Progenitor cell of endocrine pancreas (in vitro differentiated cells): ENCODE measurements at places on chromosomes 13 and 19. TPM values are rescaled to one million over a fixed set of nuclear protein-coding genes. Genes with fewer than 3 reads are reported as not detected.

GRCh38 chr19:12786952-12787351, 4.3 kb upstream of the JUNB start:
- H3K36me3 ChIP-seq = no peaks in the 10 kb centered on the region
- H3K27me3 ChIP-seq = peaks cover 15% of the 10 kb centered on the region
- H3K4me1 ChIP-seq = peaks cover 18% of the 10 kb centered on the region

- DNase-seq = no peak
- H3K27me3 ChIP-seq = no peaks in the 10 kb centered on the region
- peaks cover 10% of the 10 kb centered on the region for H3K4me1 ChIP-seq
- H3K4me3 ChIP-seq = no peak overlapping the region
- H3K27ac ChIP-seq = no peak overlapping the region
These were observed 294.1 kb downstream of the KCNRG start for GRCh38 chr13:50309318-50309717.

The UGGT2 gene
- 45.1 and 49.2 TPM in 2 replicates for total RNA-seq

The MARCHF2 gene
- 21.3 and 23.0 TPM in 2 replicates for total RNA-seq

- peaks cover 8% of the 10 kb centered on the region for H3K36me3 ChIP-seq
- H3K4me3 ChIP-seq = no peak overlapping the region
- no peaks in the 10 kb centered on the region for H3K27me3 ChIP-seq
- DNase-seq = no peak
- H3K27ac ChIP-seq = peak overlapping the region; percentile 92
- peaks cover 9% of the 10 kb centered on the region for H3K4me1 ChIP-seq
These were observed 8.1 kb downstream of the STK11 start for GRCh38 chr19:1213391-1214286.

DNA sequence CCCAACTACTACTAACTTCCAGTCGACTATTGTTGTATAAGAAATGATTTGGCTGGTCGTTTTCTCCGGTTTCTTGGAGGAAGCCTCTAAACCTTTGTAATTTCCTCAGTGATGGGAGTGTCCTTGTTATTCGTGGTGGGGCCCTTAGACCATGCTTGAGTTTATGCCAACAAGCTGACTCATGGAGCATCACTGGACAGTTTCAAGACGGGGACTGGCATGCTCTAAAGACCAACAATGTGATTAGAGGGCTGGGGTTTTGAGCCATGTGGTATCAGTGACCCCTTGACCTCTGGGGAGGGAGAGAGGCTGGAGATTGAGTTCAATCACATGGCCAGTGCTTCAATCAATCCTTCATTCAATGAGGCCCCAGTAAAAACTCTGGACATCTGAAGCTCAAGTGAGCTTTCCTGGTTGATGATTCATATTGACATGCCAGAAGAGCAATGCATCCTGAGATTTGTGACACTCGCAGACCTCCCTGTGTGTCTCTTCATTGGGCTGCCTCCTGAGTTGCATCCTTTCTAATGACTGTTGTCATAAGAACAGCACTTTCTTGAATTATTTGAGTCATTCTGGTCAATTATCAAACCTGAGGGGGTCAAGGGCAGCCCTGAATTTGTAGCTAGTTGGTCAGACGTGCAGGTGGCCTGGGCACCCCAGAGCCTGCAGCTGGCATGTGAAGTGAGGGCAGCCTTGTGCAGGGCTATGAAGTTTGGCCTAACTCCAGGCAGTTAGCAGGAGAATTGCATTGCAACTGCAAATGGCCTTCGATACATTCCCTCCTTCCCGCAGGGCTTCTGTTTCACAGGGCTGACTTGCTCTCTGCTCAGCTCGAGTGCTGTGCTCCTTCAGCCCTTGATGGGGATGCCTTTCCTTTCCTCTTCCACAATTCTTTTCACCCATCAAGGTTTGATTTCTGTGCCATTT, 246.5 kb downstream of the FGF9 start:
- no peaks in the 10 kb centered on the region for H3K36me3 ChIP-seq
- H3K27ac ChIP-seq = no peak overlapping the region
- H3K4me3 ChIP-seq = no peak overlapping the region
- DNase-seq = no peak
- H3K27me3 ChIP-seq = no peaks in the 10 kb centered on the region

GRCh38 chr13:113763961-113764792, 5.2 kb downstream of the TMEM255B start:
- no peak for DNase-seq
- H3K4me1 ChIP-seq = peaks cover 5% of the 10 kb centered on the region
- no peaks in the 10 kb centered on the region for H3K36me3 ChIP-seq
- no peak overlapping the region for H3K27ac ChIP-seq

DNA sequence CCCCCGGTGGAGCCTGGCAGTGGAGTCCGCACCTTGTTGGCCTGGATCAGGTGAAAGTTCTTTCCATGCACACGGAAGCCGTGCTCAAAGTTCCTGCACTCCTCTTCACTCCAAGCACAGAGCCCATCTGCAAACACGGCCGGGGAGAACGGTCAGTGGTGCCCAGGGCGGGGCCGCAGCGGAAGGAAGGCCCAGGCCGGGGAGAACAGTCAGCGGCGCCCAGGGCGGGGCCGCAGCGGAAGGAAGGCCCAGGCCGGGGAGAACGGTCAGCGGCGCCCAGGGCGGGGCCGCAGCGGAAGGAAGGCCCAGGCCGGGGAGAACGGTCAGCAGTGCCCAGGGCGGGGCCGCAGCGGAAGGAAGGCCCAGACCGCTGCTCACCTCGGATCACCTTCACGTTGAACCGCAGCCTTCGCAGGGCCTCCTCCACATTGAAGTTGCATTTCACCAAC, 20.6 kb upstream of the PLPP2 start:
- no peaks in the 10 kb centered on the region for H3K4me1 ChIP-seq
- H3K4me3 ChIP-seq = no peak overlapping the region
- H3K27ac ChIP-seq = no peak overlapping the region

GRCh38 chr19:4431296-4431695, 26.3 kb downstream of the UBXN6 start:
- no peak overlapping the region for H3K4me3 ChIP-seq
- DNase-seq = no peak
- no peaks in the 10 kb centered on the region for H3K27me3 ChIP-seq
- no peak overlapping the region for H3K27ac ChIP-seq
- H3K36me3 ChIP-seq = peaks cover 16% of the 10 kb centered on the region

The C19orf67 gene
- 0.43 TPM in 1 of 2 replicates, not detected in the other for total RNA-seq

GRCh38 chr13:65090186-65090585, 2139.9 kb downstream of the PCDH9 start:
- no peaks in the 10 kb centered on the region for H3K36me3 ChIP-seq
- DNase-seq = no peak
- H3K27me3 ChIP-seq = no peaks in the 10 kb centered on the region
- H3K27ac ChIP-seq = no peak overlapping the region
- H3K4me3 ChIP-seq = no peak overlapping the region

DNA sequence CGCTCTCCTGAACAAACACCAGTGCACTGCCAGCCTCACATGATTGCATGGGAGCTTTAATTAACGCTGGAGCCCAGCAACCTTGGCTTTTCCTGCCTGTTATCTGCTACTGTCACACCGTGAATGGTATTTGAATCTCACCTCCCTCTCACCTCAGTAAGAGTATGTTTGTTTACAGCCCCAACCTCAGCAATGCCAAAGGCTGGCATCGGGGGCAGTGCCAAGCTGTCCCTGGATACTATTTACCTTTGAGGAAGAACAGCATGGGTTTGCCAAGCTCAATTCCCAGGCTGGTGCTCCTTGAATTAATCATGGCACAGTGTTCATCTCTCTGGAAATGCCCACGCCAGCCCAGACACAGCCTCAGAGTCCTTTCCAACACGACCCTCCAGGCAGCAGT, 57.2 kb upstream of the SERPINE3 start:
- H3K36me3 ChIP-seq = no peaks in the 10 kb centered on the region
- no peak overlapping the region for H3K27ac ChIP-seq
- H3K27me3 ChIP-seq = peaks cover 2% of the 10 kb centered on the region
- H3K4me3 ChIP-seq = no peak overlapping the region
- peaks cover 3% of the 10 kb centered on the region for H3K4me1 ChIP-seq

The KLK2 gene
- not detected in 2 replicates for total RNA-seq

The RTBDN gene
- not detected in 2 replicates for total RNA-seq

DNA sequence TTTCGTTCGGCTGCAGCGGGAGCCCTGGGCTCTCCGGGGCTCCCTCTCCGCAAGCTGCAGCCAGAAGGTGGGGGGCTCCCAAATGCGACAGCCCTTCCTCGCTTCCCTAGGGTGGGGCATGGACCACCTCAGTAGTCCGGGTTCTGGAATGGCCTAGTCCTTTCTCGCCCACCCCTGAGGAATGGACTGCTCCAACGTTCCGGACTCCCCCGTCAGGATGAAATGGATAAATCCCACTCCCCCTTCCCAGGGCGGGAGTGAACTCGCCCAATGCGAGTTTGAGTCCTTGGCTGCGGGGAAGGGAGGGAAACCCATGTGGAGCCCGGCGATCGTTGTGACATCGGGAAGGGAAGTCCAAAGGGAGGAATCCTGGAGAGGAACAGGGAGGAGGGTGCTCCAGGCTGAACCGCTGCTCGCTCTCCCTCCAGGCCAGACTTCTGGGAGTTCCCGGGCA, 5.5 kb downstream of the HRC start:
- H3K27ac ChIP-seq = peak overlapping the region; percentile 96
- peaks cover 7% of the 10 kb centered on the region for H3K4me1 ChIP-seq
- H3K27me3 ChIP-seq = peaks cover 41% of the 10 kb centered on the region
- no peaks in the 10 kb centered on the region for H3K36me3 ChIP-seq
- peak overlapping the region; percentile 85 for H3K4me3 ChIP-seq
- DNase-seq = peak; percentile 65

The PRDX2 gene
- total RNA-seq = 524 and 554 TPM in 2 replicates

GRCh38 chr19:51472607-51473006, 5.7 kb upstream of the CEACAM18 start:
- DNase-seq = no peak
- H3K4me3 ChIP-seq = no peak overlapping the region
- no peaks in the 10 kb centered on the region for H3K36me3 ChIP-seq

The ZNF526 gene
- 17.6 and 21.1 TPM in 2 replicates for total RNA-seq

- peaks cover 3% of the 10 kb centered on the region for H3K27me3 ChIP-seq
- H3K27ac ChIP-seq = no peak overlapping the region
- H3K36me3 ChIP-seq = no peaks in the 10 kb centered on the region
- DNase-seq = no peak
These were observed 186.8 kb downstream of the NUFIP1 start for GRCh38 chr13:44802491-44802890.

The ERICH4 gene
- not detected in 2 replicates for total RNA-seq

DNA sequence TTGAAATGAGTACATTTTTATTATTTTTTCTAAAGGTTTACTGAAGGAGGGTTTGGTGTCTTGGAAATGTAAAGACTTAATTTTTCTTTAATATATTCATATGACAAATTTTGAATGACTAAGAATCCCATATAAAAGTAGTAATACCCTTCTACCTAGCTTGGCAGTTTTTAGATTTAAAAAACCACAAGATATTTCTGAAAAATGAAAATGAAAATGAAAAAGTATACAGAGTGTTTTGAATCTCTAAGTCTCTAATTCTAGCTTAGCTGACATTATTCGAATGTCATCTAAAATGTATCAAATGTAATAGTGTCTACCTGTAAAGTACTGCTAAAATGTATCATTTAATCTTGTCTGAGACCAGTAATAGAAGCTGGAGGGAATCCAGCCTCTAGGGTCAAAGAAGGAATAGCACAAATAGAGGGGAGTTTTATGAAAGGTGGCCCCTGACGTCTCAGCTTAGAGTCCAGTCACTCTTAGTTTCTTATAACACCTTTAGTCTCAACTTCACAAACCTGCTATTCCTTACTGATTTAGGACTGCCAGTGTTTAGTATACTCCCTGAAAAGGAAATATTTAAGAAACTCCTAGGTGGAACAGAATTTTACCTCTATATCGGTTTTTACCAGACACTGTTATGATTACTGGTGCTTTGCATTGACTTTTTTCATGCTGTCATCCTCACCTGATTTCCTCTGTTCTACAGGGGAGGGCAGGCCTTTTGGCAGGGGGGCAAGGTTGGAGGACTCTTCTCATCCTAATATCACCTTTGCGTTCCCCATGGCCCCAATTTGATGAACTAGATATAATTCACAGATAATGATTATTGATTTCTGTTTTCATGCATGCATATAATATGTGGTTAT, 16.2 kb upstream of the MIR17HG start:
- H3K27me3 ChIP-seq = peaks cover 7% of the 10 kb centered on the region
- no peaks in the 10 kb centered on the region for H3K4me1 ChIP-seq
- H3K36me3 ChIP-seq = no peaks in the 10 kb centered on the region
- no peak for DNase-seq
- H3K4me3 ChIP-seq = no peak overlapping the region

The FFAR2 gene
- total RNA-seq = 1.2 and 1.9 TPM in 2 replicates

GRCh38 chr13:39641645-39642044, 13.8 kb upstream of the COG6 start:
- no peak overlapping the region for H3K27ac ChIP-seq
- no peak overlapping the region for H3K4me3 ChIP-seq
- H3K27me3 ChIP-seq = peaks cover 2% of the 10 kb centered on the region
- H3K4me1 ChIP-seq = peaks cover 8% of the 10 kb centered on the region
- no peak for DNase-seq

DNA sequence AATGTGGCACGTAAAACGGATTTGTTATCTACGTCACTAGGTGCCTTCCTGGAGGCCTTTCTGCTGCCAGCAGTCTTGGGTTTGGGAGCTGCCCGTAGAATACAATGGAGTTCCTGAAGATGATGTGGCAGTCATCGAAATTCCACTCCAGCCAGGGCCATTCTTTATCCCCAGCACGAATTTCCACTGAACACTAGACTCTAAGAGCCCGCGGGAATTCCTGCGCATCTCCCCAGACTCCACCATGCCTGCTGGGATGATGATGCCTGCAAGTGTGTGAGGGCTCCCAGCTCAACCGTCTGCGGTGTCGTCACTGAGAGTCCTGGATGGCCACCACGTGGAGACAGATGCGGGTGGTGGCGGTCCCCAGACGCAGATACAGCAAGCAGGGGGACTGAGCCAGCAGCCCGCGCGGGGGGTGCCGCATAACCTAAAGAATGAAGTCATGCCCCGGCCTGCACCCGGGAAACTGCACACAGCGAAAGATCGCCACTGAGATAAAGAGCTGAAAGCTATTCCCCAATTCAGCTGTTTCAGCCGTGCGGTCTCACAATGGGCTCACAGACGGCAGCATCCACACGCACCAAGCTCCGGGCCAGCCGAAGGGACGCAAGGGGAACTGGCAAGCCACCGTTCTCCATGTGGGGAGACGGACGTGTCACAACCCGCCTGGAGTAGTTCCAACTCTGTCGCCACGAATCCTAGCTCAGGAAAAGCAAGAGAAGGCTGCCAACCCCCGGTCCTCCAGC, 41.1 kb downstream of the COL4A1 start:
- H3K27me3 ChIP-seq = no peaks in the 10 kb centered on the region
- H3K36me3 ChIP-seq = no peaks in the 10 kb centered on the region
- no peak overlapping the region for H3K27ac ChIP-seq
- DNase-seq = no peak
- peaks cover 12% of the 10 kb centered on the region for H3K4me1 ChIP-seq

- H3K4me1 ChIP-seq = peaks cover 5% of the 10 kb centered on the region
- peaks cover 22% of the 10 kb centered on the region for H3K27me3 ChIP-seq
- no peak overlapping the region for H3K27ac ChIP-seq
- no peak for DNase-seq
- no peak overlapping the region for H3K4me3 ChIP-seq
- H3K36me3 ChIP-seq = no peaks in the 10 kb centered on the region
These were observed 209.2 kb downstream of the TSHZ3 start for GRCh38 chr19:31139871-31140505.

GRCh38 chr13:83819611-83820010, 62.7 kb downstream of the SLITRK1 start:
- DNase-seq = no peak
- no peak overlapping the region for H3K4me3 ChIP-seq
- H3K27ac ChIP-seq = no peak overlapping the region
- no peaks in the 10 kb centered on the region for H3K27me3 ChIP-seq
- no peaks in the 10 kb centered on the region for H3K4me1 ChIP-seq

GRCh38 chr13:44873461-44873860, 115.8 kb downstream of the NUFIP1 start:
- peaks cover 4% of the 10 kb centered on the region for H3K4me1 ChIP-seq
- H3K27me3 ChIP-seq = no peaks in the 10 kb centered on the region
- H3K4me3 ChIP-seq = no peak overlapping the region

- H3K27me3 ChIP-seq = no peaks in the 10 kb centered on the region
- no peaks in the 10 kb centered on the region for H3K36me3 ChIP-seq
- peaks cover 4% of the 10 kb centered on the region for H3K4me1 ChIP-seq
- DNase-seq = no peak
- no peak overlapping the region for H3K4me3 ChIP-seq
- no peak overlapping the region for H3K27ac ChIP-seq
These were observed 53.8 kb downstream of the RNF6 start for GRCh38 chr13:26168237-26168814.
